ENCODE measurements at places on chromosomes 7 and 10.

DNA sequence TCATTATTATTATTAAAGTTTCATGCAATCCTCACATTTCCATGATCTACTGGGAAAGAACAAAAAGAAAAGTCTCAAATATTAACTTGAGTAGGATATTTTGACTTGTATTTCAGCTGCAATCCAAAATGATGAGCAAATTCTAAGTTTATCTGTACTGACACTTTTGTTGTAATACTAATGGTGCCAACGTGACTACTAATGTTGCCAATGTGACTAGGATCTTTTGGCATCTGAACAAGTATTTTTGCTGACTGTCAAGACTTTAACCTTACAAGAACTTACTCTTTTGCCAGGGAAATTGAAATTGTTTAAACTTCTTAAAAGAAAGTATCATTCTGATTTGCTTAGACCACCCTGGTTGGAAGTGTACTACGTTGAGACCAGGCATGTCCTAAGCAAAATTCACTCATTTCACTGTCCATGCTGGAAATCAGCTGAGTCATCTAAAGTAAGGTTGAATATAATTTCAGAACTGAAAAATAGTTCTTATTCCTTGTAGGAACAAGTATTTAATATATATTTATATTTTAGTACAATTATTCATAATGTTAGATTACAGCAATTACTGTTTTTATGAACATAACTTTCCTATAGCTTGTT, 78.5 kb upstream of the LYZL1 start:
- no peak for DNase-seq

DNA sequence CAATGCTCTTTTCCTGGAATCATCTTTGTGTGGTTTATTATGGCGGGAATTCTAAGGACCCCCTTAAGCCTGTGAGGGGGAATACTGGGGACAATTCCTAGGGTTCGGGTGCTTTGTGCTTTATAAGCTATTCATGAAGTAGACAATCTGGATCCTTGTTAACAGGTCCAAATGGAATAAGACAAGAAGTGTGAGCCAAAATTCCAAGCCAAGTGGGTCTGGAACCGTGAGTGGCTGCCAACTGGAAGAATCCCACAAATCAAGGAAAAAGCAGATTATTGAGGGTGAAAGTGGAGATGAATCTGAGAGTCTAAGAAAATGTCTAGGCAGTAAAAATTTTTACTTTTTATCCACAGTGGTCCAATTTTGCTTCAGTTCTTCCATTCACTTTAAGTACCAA, 136.8 kb downstream of the MDFIC start:
- no peak for DNase-seq

- no peak for DNase-seq
Measured at GRCh38 chr10:84077768-84078167, 61.5 kb upstream of the GHITM start.

GRCh38 chr7:117637937-117638336, 158.1 kb downstream of the CFTR start:
- DNase-seq, result no peak

DNA sequence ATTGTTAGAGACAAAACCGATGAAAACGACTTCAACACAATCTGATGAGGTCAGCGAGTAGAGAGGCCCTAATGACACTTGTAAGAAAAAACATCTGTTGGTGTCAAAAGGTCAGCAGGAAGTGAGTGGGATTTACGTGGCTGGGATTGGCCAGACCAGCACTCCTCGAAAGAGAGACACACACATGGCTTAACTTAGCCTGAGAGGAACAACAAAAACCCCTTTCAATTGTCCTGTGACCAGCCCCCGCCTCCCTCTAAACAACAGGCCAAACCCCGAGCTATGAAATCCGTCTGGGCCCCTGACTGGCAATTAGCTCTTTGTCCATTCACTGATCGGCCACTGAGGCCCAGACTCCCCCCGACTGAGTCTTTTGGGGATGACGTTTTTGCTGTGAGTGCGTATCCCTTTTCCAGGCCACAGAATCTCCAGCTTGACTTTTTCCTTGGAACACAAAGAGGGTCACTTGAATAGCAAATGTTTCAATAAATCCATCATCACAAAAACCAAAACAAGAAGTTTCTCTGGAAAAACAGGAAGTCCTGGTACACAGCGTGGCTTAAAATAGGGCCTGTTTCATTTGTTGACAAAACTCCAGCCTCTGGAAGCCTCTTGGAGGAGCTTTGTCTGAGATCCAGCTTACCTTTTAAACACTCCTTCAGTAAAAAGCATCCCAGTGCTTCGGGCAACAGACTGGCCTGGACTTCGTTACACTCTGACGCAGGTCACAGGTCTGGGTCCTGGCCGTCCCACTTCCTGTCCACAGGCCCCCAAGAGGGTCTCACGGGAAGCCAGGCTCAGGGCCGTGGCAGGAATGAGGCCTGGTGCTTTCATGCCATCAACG, 103.0 kb downstream of the CTBP2 start:
- DNase-seq, result no peak

DNA sequence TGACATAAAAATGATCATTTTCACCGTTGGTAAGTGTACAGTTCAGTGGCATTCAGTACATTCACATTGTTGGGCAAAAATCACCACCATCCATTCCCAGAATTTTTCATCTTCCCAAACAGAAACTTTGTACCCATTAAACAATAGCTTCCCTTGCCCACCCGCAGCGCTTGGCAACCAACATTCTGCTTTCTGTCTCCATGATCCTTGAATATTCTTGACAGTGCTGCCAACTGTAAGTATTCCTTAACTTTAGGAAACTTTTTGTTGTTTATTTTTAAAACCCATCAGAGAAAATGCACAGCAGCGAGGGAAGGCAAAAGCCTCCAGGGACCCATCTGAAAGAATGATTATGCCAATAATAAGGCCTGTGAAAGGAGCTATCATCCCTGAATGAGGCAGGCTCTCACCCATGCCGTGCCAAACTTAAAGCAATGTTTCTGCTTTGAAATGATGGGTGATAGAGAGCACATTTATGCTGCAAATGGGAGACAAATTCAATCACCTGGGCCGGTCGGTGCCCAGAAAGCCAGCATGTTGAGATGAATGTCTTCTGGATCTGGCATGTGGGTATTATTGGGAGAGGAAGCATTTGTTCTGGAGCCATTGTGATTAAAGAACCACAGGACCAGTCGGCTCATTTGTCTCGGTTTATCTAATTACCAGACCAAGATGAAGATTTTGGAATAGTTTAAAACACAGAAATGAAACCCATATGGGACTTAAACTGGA, 202.1 kb upstream of the NPVF start:
- DNase-seq, result no peak

DNA sequence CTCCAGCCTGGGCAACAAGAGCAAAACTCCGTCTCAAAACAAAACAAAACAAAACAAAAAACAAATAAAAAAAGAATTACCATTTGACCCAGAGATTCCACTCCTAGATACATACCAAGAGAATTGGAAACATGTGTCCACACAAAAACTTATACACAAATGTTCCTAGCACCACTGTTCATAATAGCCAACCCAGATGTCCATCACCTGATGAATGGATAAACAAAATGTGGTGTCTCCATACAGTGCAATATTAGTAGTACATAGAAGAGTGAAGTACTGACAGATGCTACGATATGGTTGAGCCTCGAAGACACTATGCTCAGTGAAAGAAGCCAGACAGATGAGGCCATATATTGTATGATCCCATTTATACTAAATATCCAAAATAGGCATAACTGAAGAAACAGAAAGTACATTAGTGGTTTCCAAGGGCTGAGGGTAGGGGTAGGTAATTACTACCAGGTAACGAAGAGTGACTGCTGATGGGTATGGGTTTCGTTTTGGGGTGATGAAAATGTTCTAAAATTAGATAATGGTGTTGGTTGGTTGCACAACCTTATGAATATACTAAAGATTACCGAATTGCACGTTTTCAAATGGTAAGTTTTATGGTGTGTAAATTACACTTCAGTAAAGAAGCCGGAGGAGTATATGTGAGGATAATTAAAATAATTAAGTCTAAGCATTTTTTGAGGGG, 20.0 kb downstream of the MYO1G start:
- DNase-seq, result no peak

- DNase-seq, result no peak
Measured at GRCh38 chr10:14017467-14017866, 313.3 kb downstream of the FRMD4A start.

GRCh38 chr10:101295261-101295660, 58.7 kb upstream of the BTRC start:
- no peak for DNase-seq

- DNase-seq, result no peak
Measured at GRCh38 chr10:6145166-6145987, 56.5 kb downstream of the RBM17 start.

GRCh38 chr10:6498771-6499170, 81.3 kb downstream of the PRKCQ start:
- no peak for DNase-seq

DNA sequence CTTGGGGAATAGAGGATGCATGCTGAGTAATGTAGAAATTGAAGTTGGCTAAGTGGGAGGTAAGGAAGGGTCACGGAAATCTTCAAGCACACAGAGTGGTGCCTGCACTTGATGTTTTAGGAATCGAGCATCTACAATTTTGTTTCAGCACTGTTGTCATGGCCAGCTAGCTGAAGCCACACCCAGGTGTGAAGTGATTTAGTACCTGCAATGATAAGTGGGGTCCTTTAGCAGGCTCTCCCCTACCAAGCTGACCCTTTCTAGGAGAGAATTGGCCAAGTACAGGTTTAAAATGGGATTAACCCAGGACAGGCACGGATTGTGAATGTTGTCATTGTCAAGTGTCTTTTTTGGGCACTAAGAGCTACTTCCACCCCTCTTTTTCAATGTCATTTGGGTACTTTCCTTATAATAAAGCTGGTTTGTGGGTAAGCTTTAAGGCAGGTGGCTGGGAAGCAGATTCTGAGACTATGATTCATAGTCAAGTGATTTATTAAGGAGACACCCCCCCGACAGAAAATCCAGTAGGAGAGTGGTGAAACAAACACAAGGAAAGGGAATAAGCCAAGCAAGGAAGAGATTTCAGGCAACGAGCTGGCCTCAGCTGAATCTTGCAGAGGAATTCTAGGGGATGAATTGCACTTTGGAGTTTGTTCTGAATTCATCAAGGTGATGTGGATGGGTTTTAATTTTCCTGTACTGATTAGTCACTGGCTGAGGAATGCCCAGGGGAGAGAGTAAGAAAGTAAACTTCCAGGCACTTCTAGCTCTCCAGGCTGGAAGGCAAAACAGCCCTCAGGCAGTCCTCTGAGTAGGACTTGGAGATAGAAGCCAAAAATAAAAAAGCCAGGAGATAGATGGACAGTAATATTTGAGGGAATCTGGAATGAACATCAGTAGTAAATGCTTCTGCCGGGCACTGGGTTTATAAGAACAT, 1128.4 kb downstream of the SORCS3 start:
- no peak for DNase-seq

DNA sequence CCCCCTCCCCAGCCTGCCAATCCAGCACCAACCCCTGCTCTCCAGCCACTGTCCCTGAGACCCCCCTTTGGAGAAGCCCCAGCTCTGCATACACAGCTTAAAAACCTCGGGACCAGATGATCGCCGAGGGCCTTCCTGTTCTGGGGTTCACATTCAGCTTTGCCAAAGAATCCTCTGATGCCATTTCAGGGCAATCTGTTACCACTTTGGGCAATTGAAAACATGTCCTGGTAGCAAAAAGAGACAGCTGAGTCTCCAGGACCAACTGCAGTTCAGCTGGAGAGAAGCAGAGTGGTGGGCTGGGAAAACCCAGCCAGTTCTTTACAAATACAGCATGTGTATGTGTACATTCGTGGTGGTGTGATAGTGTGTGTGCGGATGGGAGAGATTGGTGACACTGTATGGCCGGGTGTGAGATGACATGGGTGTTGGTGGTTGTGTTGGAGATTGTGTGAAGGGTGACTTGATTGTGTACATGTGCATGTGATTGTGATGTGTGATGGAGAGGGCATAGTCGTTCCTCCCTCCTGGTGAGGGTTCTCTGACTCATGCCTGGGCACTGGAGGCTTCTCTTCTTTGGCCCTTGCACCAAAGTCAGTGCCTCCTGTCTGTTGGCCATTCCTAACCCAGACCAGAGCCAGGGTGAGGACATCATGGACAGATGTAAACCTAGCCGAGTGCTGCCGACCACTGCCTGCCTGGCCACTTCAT, 48.5 kb upstream of the AQP1 start:
- DNase-seq, result no peak

DNA sequence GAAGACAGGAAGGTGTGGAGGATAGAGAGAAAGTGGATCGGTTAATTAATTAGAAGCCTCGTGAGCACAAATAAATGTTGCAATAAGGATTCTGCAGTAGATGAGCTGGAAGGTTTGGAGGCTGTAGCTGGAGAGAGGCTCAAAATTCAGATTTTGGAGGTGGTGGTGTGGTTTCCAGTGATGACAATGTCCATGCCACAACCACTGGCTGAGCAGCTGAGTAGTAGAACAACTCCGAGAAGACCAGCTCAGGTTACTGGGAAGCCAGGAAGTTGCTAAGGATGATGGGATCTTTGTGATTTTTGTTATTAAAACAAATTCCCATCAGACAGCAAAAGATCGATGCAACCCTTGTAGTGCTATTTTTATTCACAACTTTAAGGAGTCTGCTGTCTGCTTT, 7.7 kb downstream of the SLC26A4 start:
- DNase-seq, result no peak

GRCh38 chr7:151625606-151626005, 105.9 kb upstream of the RHEB start:
- DNase-seq, result no peak

GRCh38 chr7:151687523-151688235, 168.0 kb upstream of the RHEB start:
- DNase-seq, result no peak

GRCh38 chr10:118918116-118918515, 111.4 kb upstream of the NANOS1 start:
- DNase-seq, result no peak

- no peak for DNase-seq
Measured at GRCh38 chr7:98186452-98187137, 24.6 kb upstream of the BHLHA15 start.

DNA sequence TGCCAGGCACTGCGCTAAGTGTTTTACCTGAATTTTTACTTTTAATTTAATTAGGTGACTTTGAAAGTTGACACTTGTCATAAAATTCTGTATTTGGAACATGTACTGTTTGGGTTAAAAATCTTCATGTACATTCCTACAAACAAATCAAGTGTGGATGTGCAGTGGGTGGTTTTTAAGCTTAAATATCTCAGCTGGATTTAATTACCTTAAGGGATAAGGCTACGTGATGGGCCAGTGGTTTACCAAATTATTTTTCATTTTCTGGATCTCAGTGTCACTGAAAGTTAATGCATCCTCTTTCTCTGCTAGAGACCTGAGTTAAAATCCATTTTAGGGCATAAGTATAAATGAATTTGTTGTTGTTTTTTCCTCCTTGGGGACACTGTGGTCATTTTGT, 51.1 kb downstream of the EXOC4 start:
- DNase-seq, result no peak

- DNase-seq, result no peak
Measured at GRCh38 chr10:84158061-84158460, 15.5 kb upstream of the GPR15LG start.

- no peak for DNase-seq
Measured at GRCh38 chr7:116592041-116592355, 67.2 kb downstream of the CAV1 start.

Measured in DMS 273 treated with DMSO at 0.1 percent for 48 hours (cell line).